Activated CD8-positive, alpha-beta memory T cell treated with anti-CD3 and anti-CD28 coated beads, Interleukin-2, amount 10 ng/mL, durations not matched to agents 7 days and 5 days (primary cell): ENCODE measurements at places on chromosomes 11 and 22. TPM values are rescaled to one million over a fixed set of nuclear protein-coding genes. Genes with fewer than 3 reads are reported as not detected.

DNA sequence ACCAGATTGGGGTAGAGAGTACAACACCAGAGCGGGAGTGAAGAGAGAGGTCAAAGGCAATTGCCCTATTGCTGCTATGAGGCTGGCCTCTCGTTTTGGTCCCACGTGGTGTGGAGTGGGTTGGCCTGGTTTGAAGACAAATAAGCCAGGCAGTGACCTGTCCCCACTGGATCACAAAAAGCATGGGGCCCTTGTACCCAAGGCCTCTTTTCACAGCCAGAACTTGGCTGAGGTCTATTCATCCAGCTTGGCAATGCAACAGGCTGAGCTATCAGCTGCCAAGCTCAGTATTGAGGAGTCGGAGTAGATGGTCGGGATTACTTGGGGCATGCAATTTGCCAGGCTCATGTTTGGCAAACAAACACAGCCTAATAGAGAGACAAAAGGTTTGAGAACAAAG, 19.2 kb upstream of the GALNT18 start:
- DNase-seq, result no peak

DNA sequence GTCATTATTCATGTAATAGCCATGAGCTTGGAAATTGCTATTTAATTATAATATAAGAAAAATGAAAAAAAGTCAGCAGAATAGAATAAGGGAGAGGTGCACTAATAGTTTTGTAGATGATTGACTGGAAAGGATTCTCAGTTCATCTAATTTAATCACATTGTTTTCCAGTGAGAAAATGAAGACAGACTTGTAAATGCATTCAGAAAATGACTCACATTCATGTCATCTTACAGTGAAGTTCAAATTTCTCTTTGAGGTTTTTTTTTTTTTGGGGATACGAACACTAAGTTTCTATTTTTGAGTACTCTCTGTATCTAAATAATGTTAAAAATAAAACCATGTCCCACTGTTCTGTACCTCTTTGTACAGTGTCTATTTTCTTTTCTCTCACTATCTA, 18.5 kb upstream of the OR4A16 start:
- DNase-seq, result no peak

Gene NECTIN1
- 0.53 TPM for total RNA-seq

DNA sequence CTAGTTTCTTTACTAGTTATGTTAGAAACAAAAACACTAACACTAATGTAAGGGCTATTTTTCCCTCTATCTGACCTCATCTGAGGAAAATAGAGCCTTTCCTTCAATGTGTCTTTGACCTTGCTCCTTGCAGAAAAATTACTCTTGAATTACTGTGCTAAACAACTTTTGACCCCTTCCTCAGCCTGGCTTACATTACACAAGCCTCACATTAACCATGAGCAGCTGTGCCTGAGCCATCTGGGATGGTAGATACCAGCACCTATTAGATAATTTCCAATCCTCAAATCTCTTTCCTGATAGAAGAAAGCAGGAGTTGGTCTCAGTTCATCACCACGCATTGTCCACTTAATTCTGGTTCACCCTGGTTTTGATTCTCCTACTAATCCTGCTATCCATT, 134.4 kb upstream of the NCAM1 start:
- no peak for DNase-seq

DNA sequence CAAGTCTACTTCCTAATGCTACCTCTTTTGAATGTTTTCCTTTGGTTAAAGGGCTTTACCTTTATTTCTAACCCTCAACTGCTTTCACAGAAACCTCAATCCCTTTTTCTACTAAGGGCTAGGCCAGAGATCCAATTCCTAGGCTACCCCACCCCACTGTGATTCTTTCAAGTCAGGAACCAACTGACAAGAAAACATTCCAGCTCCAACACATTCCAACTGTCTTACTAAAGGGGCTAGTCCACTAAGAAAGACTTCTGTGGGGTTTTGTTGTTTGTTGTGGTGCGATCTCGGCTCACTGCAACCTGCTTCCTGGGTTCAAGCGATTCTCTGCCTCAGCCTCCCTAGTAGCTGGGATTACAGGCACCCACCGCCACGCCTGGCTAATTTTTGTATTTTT, 151.3 kb downstream of the APOL5 start:
- DNase-seq, result no peak

DNA sequence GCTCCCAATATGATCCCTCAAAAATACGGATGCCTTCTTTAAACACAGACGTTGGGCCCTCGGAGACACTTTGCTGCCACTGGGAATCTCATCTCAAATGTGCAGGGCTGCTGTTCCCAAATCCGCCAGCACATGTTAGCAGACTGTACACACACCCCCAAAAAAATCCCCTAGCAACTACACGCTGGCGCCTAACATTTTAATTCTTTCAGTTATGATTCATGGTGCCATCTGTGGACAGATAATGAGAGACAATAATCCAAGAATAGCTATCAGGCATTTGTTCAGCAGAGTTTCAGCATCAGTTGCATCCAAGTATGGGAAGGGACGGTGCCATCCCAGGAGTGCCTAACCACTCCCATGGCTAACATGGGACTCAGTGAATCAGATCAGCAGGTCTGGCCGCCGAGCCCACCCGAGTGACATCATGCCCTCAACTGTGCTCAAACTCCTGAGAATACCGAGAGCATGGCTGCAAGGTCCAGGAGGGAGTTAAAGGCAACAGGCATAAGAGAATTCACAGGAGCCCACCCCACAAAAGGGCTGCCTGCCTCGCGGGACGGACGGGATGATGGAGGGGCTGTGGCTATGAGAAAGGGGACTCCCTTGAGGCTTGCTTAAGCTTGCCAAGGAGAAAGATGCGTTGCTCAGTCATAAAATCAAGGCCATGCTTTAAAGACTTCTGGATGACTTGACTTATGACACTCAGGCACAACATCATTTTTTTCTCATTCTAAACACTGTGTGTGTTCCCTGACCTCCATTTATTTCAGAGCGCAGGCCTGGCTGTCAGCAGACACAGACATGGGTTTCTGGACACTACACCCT, 337.0 kb downstream of the SHANK2 start:
- DNase-seq, result no peak

DNA sequence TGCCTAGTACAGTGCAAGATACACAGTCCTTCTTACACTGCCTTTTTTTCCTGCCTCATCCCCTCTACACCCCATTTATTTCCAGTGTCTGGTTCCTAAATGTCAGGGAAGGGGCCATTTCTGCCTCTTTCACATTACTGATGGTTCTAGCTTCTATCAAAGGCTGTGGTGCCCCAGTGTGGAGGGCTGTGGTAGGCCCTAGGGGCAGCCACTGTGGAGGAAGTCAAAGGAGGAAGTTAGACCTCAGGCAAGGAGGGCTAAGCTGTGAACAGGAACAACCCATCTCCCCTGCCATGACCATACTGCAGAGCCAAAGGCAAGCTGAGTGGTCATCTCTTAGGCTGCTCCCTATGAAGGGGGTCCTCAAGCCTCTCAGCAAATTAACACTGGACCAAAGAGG, 81.9 kb upstream of the CRTAM start:
- DNase-seq, result peak; percentile 91

- DNase-seq, result no peak
Observed at GRCh38 chr11:79920480-79920879, 479.6 kb upstream of the TENM4 start.

GRCh38 chr11:12854829-12855228, 154.3 kb upstream of the RASSF10 start:
- no peak for DNase-seq

GRCh38 chr11:6586434-6587359, 16.7 kb downstream of the RRP8 start:
- DNase-seq, result peak; percentile 36

DNA sequence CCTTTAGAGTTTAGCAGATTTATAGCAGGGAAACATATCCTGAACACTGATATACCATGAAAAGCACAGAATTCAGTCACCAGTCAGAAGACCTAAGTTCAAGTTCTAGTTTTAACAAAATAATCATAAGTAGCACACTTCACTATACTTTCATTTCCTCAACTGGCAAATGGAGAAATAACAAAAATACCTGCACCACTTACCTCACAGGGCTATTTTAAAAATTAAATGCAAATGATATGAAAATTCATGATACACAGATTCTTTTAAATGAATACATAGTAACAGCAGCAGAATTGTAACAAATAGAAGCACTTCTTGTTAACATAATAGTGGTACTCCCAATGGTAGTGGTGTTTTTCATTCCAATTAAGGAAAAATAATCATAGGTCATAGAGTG, 139.0 kb downstream of the FCHSD2 start:
- DNase-seq, result no peak

- no peak for DNase-seq
Observed at GRCh38 chr11:65863889-65864705, 3.9 kb downstream of the MUS81 start.

Gene E2F8
- total RNA-seq, result 46.9 TPM

DNA sequence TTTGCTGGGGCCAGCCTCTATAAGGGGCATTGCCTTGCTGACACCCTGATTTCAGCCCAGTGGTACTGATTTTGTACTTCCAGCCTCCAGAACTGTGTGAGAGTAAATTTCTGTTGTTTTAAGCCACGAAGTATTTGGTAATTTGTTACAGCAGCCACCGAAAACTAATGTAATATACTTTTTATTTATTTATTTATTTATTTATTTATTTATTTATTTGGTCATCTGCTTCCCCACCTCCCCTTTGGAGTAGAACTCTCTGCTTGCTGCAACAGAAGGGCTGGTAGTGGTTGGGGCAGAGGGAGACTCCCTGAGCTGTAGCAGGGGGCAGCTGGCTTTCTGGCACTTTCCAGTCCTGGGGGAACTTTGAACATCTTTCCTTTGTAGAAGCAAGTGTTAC, 128.4 kb upstream of the RAG2 start:
- DNase-seq, result no peak
